ENCODE measurements at places on chromosomes 12 and 14. TPM values are rescaled to one million over a fixed set of nuclear protein-coding genes. Genes with fewer than 3 reads are reported as not detected.

DNA sequence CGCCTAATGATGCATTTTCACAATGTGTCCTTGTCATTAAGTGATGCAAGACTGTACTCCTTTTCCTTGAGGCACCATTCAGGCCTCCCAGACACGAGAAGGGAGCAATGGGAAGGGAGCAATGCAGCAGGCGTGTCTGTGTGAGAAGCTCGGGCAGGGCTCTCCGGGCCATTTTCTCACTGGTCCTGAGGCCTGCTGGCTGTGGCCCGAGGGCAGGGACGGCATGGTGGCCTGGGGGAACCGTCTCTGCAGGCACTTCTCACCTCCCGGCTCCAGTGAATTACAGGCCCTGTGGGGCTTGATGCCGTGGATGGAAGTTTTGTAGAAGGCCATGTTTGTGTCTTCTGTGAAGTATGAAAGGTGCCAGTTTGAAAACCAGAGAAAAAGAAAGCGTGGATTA is 71.0 kb downstream of the ADGRD1 start:
- no peak for DNase-seq

- peak; percentile 92 for DNase-seq
Measured at GRCh38 chr12:120474616-120474960, 5.0 kb upstream of the SRSF9 start.

The SRRM4 gene
- not detected for total RNA-seq

DNA sequence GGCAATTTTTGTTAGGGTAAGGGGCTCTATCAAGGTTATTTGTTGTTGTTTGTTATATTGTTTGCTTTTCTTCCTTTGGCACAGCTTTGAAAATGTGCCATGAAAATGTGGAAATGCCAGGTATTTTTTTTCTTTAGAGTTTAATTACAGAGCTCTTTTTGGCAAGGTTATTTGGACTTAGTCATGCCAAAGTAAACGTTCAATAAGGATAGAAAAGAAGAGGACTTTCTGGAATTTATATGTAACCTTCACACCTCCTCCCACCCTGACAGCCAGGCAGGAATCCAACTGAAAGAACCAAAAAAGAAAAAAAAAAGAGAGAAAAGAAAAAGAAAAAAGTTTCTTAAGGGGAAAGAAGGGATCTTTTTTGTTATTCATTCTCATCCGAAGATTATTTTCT is 217.8 kb downstream of the KITLG start:
- DNase-seq, result no peak

GRCh38 chr12:4564818-4565217 is 2.8 kb downstream of the DYRK4 start:
- DNase-seq, result no peak

GRCh38 chr14:103185051-103186029 is 62.1 kb downstream of the TNFAIP2 start:
- DNase-seq, result peak; percentile 56

DNA sequence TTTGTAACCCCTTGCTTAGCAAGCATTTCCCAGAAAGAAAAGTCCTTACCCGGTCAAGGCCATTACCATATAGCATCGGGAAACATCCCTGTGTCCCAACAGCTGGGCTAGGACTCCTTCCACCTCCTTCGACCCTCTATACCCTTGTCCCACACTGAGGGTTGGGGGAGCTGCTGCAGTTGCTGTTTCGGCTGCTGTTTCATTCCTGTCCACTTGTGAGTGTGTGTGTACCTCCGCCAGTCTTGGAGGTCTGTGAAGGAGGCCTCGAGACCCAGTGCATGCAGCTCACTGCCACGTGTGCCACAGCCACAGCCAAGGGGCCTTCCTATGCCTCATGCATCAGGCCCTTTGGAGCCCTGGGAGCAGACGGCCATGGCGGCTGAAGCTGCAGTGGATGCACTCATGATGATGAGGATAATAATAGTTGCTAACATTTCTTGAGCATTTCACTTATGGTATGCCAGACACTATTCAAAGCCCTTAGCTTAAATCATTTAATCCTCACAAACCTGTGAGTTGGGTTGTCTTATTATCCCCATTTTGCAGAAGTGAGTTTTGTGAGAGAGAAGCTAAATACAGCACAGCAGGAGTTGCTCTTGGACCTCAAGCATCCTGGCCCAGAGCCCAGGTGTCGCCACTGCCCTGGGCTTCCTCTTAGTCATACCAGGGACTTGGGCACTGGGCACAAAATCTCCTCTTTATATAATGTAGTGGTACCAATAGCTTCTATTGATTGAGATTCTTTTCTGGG is 156.5 kb downstream of the PRKCH start:
- peak; percentile 75 for DNase-seq

The CRIP2 gene
- 127 TPM for total RNA-seq

The SLC2A14 gene
- total RNA-seq, result 0.13 TPM

DNA sequence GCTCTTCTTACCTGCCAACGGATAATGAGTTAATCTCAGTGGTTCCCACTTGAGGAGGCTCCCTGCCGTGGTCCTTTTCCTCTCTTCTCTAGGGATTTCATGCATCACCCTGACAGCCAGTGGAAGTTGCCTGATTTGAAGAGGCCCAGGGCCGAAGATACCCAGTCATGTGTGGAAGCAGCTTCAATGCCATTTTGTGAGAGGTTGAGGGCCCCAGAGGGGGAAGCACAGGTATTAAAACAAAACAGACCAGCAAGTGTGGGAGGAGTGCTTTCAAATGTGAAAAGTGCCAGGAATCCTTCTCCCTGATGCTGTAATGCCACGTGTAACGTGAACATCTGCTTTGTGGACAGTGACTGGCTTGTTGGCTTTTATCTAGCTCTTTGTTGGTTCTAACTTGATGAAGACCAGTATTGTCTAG is 1.5 kb downstream of the TCP11L2 start:
- DNase-seq, result no peak

DNA sequence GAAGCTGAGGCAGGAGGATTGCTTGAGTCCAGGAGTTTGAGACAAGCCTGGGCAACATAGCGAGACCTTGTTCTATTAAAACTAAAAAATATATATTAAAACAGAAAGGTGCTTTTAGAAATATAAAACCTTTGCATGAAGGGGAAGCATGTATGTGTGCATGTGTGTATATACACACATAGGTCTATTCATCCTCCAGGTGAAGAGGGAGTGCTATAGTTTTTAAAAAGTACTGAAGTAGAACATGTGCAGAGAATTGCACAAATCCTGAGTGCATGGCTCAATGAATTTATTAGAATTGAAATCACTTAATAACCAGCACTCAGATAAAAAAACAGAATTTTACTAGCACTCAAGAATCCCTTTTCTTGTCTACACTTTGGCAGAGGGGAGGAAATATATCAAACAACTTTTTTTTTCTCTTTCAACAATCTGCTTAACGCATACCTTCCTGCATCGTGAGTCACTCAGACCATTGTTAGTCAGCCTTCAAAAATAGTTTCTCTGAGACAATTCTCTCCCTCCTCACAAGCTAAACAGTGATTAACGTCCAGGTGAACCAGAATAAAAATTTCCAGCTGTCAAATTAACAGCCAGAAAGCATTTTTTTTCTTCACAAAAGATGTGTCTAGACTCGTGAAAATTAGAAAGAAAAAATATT is 17.7 kb upstream of the NEDD1 start:
- peak; percentile 89 for DNase-seq

DNA sequence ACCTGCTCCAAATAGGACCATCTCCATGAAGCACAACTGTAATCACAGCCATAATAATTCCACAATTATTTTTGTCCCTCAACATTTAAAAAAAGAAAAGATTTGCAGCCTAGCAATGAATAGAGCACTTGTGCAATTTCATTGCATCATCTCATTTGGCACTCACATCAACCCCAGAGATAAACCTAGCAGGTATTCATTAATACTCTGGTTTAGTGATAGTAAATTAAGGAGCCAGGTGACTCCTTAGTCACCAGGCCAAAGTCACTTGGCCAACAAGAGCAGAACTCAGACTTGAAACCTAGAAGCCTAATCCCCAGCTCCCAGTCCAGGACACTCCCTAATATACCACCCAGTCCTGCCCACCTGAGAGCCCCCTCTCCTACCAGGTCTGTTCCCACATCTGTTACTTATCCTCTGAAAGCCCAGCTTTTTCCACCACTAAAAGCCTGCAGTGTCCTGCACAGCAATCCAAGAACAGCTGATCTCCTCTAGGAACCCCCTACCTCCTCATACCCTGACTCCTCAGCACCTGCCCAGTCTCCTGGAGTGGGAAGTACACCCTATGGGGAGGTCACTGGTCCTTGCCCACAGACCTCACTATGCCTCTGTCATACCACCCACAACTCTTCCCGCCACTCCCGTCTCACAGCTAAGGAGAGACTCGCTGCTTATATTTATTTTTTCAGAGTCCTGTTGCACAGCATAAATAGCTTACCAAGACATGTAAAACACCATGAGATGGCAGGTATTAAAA is 22.1 kb downstream of the OR10P1 start:
- no peak for DNase-seq

DNA sequence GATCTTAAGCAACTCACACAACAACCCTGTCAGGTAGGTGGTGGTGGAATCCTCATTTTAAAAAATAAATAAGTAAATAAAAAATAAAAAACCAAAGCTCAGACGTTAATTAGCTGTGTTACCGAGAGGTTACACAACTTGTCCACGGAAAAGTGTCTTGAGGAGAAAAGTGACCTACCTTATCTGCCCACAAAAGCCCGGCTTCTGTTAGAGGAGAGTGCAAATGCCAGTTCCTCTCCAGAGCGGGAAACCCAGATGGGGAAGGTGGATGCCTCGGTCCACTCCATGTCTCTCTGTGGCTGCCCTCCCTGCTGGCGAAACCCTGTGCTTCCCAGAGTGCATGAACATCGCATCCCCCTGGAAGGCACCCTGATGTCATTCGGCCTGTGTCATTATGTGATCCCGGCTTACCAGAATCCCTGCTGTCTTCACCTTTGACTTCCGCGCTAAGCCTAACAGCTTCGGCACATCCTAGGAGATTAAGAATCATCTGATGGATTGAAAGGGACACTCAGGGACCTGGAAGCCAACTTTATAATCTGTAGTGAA is 6.4 kb downstream of the MLXIP start:
- DNase-seq, result no peak

- no peak for DNase-seq
Measured at GRCh38 chr12:94263011-94263811, 114.8 kb downstream of the PLXNC1 start.

The SLC25A47 gene
- 0.37 TPM for total RNA-seq

- no peak for DNase-seq
Measured at GRCh38 chr12:6849976-6850560, 1.0 kb downstream of the CDCA3 start.

GRCh38 chr14:103880348-103881267 is 33.2 kb upstream of the PPP1R13B start:
- DNase-seq, result peak; percentile 58

The CMTM5 gene
- total RNA-seq, result not detected

DNA sequence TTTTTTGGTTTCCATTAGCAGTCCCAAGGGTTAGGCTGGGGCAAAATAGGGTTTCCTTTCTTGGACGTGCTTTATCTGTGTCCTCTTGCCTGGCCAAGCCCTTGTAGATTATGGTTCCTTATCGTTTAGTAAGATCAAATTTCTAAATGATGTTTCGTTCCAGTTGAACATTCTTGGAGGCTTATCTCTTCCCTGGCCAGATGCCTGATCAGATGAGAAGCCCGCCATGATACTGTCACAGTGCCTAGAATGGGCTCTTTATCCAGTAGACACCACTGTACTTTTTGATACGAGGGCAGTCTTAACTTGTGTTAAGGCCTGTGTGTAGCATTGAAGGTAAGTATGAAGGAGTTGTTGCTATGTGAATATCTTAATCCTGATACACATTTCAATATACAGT is 76.1 kb upstream of the TMEM263 start:
- no peak for DNase-seq

GRCh38 chr12:88866881-88867280 is 286.6 kb upstream of the KITLG start:
- DNase-seq, result no peak

- no peak for DNase-seq
Measured at GRCh38 chr14:52836063-52836462, 44.7 kb upstream of the GNPNAT1 start.

The REM2 gene
- total RNA-seq, result not detected

DNA sequence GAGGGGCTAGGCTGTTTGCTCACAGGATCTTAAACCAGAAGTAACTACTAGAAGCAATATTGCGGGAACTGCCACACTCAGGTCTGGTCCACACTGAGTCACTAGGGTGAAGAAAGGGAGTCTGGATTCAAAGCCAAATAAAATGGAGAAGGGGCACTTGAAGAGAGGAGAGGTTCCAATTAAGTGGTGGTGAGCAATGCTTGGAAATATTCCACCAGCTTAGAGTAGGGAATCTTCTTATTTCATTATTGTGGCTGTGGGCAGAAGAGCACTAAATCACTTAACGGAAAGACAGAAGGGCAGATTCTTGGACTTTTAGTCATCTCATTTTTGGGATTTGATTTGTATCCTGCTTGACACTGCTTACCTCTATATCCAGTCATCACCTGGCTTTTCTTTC is 48.6 kb upstream of the PPP1R12A start:
- peak; percentile 95 for DNase-seq

GRCh38 chr14:44405011-44405486 is 102.0 kb downstream of the FSCB start:
- DNase-seq, result no peak

DNA sequence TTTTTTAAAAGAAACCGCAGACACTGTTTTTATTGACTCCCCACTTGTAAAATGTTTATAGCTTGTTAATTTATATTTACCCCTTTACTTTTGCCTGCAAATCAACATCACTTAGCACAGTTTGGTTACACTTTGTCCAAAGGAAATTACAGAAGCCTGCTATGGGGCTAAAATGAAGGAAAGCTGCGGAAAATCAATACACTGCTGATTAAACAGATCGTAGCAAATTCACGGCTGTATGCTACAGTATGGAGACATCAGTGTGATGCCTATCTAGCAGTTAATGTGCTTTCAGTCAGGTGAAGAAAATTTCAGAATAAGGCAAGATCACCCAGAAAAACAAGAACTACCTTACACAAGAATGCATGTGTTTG is 110.0 kb downstream of the FOXG1 start:
- no peak for DNase-seq

- no peak for DNase-seq
Measured at GRCh38 chr14:58978343-58978742, 210.1 kb upstream of the DAAM1 start.

DNA sequence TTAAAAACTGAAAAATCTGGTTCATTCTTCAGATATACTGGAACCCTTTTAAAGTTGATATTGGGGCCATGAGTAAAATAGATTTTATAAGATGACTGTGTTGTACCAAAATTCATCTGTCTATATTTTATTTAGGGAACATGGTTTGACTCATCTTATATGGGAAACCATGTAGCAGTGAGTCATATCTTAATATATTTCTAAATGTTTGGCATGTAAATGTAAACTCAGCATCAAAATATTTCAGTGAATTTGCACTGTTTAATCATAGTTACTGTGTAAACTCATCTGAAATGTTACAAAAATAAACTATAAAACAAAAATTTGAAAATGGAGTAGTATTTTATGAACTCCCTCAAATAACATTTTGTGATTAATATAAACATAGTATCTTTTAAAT is 14.2 kb downstream of the PTGER2 start:
- DNase-seq, result peak; percentile 66

The ESPL1 gene
- total RNA-seq, result 16.8 TPM

Measured in HT1080 (cell line).